Astrocyte (in vitro differentiated cells and primary cell): ENCODE measurements at places on chromosomes 11 and 22. TPM values are rescaled to one million over a fixed set of nuclear protein-coding genes. Genes with fewer than 3 reads are reported as not detected.
A peak's percentile ranks its signal among the peaks of the same experiment; 100 is the strongest.

The MUC2 gene
- total RNA-seq, result not detected in 2 replicates

The CNTF gene
- 1.4 and 1.7 TPM in 2 replicates for total RNA-seq

The EHF gene
- total RNA-seq, result 0.25 TPM in 1 of 2 replicates, not detected in the other

The NXPE2 gene
- 0.11 and 0.41 TPM in 2 replicates for total RNA-seq

The C11orf21 gene
- total RNA-seq, result not detected in 2 replicates

The SMC1B gene
- not detected in 2 replicates for total RNA-seq

The MOB2 gene
- total RNA-seq, result 26.4 and 28.9 TPM in 2 replicates

DNA sequence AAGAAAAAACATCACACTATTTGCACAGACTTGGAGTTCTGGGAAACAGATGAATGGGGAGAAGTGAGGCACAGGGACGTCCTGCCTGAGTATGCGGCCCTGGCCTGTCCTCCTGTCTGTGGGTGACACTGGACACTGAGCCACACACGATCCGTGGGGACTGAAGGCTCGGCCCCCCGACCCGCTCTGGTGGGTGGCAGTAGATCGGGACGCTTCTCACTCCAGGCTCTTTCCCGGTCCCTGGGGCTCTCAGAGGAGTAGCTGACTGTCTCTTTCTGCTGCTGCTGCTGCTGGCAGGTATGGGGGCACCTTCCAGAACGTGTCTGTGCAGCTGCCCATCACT lies 27.7 kb downstream of the MUC6 start:
- no peak for DNase-seq

DNA sequence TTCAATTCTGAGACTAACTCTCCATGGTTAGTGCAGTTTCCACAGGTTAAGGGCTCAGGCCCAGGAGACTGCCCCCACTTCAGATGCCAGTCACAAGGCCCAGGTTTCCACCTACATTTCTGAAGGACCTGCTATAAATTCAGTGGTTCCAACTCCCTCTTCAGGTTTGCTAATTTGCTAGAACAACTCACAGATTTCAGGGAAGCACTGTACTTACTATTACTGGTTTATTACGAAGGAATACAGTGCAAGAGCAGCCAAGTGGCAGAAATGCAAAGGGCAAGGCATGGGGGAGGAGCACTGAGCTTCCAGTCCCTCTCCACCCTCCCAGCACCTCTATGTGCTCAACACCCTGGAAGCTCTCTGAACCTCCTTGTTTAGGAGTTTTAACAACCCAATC lies 39.3 kb upstream of the SPON1 start:
- DNase-seq, result no peak

DNA sequence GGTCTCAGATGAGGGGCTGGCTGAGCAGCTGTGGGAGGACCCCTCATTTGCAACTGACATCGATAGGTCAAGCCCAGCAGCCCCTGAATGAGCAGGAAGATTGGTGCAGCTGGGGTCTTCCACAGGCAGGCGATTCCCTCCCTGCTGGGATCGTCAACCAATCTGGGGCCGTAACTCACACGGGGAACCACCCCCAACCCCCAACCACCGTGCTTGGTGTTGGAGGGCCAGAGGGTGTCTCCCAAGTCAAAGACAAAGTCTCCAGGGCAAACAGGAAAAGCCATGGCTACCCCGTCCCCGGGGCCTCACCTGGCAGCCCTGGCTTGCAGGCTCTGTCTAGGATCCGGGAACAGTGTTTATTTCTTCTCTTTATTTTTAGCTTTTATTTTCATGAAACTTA lies 26.9 kb upstream of the SCUBE1 start:
- no peak for DNase-seq

DNA sequence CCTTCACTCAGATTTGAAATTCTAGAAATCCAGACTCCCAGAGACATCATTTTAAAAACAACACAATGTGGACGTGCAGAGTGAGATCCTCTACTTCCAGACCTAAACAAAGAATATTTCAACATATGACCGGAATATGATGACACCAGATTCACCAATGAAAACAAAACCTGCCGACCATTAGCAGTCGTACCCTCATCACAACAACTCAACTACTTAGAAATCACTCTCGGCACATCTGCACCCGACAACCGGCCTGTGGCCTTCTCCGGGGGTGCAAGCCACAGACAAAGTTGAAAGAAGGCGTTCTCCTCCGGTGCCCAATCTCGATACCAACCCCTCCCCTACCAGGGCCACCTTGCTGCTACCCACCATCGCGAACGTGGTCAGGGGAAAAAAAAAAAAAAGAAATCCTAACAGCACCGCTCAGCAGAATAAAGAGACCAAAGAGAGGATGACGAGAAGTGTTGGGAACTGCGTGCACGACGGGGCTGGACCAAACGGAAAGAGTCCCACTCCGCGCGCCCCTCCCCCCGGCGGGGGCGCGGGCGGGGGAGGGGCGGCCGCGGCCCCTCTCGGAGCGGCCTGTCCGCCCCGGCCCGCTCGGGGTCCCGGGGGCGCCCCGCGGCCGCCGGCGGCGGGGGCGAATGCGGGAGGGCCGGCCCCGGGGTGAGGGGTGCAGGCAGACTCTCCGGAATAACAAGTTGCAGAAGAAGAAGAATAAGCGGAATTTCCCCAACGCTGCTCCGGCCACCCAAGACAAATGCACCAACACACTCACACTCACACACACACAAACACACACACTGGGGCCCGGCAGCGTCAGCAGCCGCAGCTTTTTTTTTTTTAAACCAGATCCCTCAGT lies 1.7 kb downstream of the PHF21A start:
- peak; percentile 73 for DNase-seq

GRCh38 chr11:69707176-69707575 lies 3.4 kb upstream of the FGF19 start:
- DNase-seq, result no peak

- DNase-seq, result peak; percentile 60
Observed at GRCh38 chr22:31474743-31475142, 14.9 kb downstream of the EIF4ENIF1 start.

GRCh38 chr11:79742176-79742575 lies 301.3 kb upstream of the TENM4 start:
- DNase-seq, result no peak

GRCh38 chr11:120940160-120940848 lies 83.6 kb upstream of the TBCEL start:
- peak; percentile 56 for DNase-seq

DNA sequence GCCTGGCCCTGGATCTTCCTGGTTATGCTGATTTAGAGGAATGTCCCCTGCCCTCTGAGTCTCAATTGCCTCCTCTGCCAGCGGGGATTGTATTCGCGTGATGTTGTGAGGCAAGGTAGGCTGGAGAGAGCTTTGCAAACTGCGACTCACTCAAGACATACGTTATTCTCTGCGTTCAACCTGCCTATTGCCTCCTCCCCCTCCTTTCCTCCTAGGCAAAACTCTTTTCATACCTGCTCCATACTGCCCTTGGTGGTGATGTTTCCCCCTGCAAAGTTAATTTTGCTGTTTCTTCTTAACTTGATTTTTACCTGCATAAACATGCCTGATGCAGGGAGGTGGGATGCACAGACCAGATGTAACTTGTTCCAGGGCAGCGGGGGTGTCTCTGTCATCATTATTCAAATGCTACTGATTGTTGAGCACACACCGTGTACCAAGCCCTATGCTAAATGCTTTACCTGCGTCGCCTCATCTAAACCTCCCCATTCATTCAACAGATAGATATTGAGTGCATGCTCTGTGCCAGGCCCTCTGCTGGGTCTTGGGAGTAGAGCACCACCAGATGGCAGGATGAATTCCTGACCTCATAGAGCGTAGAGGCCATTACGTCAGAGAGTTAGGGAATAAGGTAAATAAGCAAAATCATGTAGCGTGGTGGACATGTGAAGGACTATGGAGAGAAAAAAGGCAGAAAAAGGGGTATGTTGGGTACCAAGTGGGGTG lies 29.0 kb downstream of the SGSM1 start:
- DNase-seq, result no peak

DNA sequence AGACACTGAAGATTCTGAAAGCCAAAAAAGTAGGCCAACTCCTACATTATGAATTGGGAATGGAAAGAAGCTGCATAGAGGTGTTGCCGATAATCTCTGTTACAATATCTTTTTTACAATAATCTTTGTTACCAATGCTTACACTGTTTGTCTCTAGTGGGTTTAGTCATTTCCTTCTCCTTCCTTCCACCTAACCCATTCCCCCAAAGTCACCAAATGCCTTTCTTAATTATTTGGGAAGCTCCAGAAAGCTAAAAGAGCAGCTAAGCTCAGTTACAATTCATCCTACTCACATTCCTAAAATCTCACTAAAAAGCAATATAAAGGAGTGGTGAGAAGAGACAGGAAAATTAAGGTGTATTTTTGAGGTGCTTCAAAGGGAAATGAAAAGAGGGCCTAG lies 313.7 kb downstream of the SWAP70 start:
- no peak for DNase-seq

GRCh38 chr22:49690454-49690853 lies 137.2 kb downstream of the BRD1 start:
- DNase-seq, result no peak

GRCh38 chr22:30348404-30348803 lies 8.3 kb downstream of the SF3A1 start:
- no peak for DNase-seq

DNA sequence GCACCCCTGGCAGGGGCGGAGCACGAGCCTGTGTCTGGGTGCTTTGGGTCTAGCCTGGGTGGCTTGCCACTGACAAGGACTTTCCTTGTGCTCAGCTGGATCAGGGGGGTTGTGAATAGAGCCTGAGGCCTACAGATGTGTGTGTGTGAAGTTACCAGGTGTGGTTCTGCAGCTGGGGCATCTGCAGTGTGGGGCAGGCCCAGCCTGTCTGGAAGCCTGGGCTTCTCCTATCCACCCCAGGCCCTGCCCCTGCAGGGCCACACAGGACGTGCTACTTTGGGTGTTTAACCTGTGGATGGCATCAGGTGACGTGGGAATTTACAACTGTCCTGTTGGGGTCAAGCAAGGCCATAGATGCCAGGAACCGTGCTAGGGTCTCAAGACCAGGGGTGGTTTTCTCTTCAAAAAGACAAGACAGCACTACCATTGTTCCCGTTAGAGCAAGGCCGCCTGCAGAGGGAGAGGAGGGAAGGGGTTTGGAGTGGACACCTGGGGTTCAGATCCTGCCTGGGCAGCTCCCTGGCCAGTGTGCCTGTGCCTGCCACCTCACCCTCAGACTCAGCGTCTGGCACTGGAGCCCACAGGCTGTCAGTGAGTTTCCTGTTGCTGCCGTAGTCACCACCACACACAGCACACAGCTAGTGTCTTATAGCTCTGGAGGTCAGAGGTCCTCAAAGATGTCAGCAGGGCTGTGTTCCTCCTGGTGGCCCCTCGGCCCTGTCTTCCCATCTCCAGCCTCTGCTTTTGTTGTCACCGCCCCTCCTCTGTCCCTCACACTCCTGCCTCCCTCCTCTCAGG lies 31.6 kb downstream of the CTTN start:
- DNase-seq, result no peak

- peak; percentile 69 for DNase-seq
Observed at GRCh38 chr11:96102664-96103078, 178.8 kb upstream of the MTMR2 start.

- DNase-seq, result no peak
Observed at GRCh38 chr22:38081941-38082828, 1.8 kb downstream of the SLC16A8 start.

DNA sequence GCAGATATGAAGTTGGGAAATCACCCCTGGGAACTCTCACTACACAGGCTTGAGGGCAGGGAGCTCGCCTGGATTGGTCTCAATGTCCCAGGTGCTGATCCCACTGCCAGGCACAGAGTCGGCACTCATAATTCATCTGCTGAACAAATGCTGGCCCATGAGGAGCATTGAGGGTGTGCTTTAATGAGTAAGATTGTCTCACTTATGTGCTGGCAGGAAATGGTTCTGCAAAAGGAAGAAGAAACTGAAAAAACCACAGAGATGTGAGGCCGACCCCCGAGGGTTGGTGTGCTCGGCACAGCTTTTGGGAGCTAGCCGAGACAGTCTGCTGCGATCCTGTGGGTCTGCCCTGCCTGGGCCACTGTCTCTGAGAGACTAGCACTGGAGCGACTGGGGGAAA lies 9.4 kb downstream of the PLAAT2 start:
- DNase-seq, result peak; percentile 29

DNA sequence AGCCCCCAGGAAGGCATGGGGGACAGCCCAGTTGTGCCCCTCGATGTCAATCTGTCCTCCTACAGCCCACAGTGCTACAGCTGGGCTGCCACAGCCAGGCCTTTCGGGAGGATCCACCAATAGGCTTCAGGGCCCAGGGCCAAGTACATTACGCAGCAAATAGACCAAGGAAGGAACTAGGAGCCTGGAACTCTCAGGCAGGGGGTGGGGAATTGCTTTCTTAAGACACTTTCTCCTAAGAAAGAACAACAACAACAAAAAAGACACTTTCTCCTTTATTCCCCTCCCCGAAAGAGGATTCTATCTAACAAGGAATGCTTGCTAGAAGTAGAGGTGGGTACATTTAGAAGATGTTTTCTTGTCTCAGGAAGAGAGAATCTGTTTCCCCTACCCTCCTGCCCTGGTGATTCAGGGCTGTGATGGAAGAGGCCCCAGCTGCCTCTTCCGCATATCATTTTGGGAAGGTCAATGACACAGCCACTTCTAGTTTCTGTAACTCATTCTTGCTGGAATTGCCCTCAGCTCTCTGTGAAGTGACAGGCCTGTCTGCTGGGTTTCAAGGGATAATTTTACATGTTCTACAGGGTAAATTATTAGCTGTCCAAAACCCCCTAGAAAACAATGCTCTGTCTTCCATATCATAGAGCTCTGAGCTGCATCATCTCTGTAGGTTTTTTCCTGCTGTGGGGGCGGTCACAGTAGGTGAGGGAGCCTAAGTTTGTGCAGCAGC lies 6.0 kb upstream of the MALAT1 start:
- DNase-seq, result peak; percentile 81

- peak; percentile 98 for DNase-seq
Observed at GRCh38 chr11:65279741-65280440, 18.1 kb downstream of the POLA2 start.

DNA sequence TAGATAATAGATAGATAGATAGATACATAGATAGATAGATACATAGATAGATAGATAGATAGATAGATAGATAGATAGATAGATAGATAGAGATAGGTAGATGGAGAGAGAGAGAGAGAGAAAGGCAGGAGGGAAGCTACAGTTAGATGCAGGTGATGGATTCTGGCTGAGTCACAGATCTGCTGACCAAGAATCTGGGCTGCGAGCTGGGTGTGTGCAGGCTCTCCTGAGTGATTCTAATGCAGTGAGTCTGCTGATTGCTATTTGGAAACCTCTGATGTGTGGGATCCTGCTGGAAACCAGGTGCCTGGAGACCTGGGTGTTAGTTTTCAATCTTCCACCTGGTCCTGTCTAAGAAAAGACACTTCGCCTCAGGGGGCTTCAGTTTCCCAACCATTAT lies 1441.8 kb downstream of the TBC1D22A start:
- DNase-seq, result no peak

DNA sequence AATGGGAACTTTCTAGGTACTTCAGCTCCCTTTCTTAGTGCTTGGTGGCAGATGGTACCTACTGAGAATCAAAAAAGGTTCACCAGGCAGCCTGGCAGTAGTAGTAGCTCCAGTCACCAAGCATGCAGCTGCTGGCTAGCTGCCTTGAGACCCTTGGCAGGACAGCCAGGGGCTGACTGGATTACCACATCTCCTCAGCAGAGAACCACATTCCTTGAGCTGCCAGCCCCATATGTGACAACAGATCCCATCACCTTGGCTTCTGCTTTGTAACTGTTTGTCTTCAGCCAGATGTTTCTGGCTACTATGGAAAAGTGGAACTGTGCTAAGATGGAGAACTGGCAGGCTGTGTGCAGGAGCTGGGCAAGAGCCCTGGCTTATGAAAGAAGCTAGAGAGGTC lies 39.6 kb upstream of the CHRM4 start:
- no peak for DNase-seq

GRCh38 chr11:69044111-69045013 lies 4.4 kb upstream of the TPCN2 start:
- DNase-seq, result peak; percentile 58
